ENCODE measurements at places on chromosomes 5 and 9.
A peak's percentile ranks its signal among the peaks of the same experiment; 100 is the strongest.

DNA sequence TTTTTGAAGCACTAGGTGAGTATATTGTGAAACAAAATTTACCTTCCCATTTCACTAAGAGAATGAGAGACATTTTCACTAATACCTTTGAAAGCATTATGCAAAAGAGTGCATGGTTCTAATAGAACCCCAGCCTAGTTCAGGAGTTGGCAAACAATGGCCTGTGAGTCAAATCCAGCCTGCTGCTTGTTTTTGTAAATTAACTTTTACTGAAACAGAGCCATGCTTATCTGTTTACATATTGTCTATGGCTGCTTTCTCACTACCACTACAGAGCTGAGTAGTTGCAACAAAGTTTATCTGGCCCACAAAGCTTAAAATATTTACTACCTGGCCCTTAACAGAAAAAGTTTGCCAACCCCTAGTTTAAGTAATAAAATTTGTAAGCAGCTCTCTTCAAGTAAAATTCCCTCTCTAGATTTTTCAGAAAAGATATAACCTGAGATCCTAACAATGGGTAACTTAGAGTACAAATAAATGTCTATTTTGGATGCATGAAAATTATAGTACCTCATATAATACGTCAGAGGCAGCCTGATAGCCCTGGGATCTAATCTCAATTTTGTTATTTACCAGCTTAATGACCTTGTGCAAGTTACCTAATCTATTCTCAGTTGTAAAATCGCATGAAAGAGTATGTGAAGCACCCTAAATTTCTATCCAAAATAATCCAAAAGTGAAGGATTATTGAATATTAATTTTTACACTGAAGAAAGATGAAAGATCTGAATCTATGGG, 50.7 kb upstream of the ARL15 start:
- DNase-seq, result no peak

GRCh38 chr9:95938724-95939123, 63.2 kb downstream of the ERCC6L2 start:
- no peak for DNase-seq

- DNase-seq, result no peak
Measured at GRCh38 chr5:168661593-168662485, 82.7 kb upstream of the PANK3 start.

DNA sequence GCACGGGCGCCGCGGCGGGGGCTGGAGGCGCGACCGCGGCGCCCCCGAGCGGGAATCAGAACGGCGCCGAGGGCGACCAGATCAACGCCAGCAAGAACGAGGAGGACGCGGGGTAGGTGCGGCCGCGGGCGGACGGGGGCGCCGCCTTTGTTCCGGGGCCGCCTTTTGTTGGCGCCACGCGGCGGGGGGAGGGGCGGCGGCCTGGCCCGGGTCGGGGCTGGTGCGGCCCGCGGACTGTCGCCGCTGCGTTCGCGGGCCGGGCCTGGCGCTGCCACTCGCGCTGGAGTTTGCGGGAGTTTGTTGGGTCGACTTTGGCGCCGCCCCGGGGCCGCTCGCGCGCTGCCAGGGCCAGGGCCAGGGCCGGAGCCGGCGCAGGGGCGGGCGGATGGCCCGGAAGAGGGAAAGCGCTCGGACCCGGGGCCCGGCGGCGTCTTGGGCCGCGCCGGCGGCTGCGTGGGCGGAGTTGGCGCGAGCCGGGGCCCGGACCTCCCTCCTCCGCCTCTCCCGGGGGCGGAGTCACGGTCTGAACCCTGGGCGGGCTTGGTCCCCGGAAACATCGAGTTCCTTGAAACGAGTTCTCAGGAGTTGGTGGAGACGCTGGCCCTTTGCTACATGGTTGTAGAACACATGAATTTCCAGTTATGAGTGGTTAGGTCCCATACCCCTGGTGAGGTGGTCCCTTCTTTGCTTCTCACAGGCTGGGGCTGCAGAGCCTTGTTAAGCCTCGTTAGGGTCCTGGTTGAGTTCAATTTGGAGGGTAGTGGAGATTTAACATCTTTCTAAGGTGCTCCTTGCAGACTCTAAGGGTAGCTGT, 809 bp downstream of the HNRNPAB start:
- DNase-seq, result no peak

- DNase-seq, result peak; percentile 99
Measured at GRCh38 chr9:115591584-115591984, 473.6 kb upstream of the TNC start.

DNA sequence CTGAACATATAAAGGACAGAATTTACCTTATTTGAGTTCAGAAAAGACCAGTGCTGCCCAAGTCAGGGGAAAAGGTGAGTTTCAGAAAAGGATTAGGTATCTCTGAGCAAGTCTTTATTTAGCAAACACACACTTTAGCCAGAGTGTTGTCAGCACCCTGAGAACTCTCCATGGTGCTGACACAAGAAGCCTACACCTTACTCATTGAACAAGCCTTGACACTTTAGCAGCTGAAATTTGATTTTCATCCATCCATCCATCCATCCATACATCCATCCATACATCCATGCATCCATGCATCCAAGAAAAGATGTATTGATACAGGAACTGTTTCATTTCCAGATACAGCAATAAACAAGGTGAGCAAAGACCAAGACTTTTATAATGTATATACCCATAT, 311.2 kb downstream of the TRIM32 start:
- no peak for DNase-seq

- no peak for DNase-seq
Measured at GRCh38 chr5:905139-905642, 12.5 kb downstream of the TRIP13 start.

DNA sequence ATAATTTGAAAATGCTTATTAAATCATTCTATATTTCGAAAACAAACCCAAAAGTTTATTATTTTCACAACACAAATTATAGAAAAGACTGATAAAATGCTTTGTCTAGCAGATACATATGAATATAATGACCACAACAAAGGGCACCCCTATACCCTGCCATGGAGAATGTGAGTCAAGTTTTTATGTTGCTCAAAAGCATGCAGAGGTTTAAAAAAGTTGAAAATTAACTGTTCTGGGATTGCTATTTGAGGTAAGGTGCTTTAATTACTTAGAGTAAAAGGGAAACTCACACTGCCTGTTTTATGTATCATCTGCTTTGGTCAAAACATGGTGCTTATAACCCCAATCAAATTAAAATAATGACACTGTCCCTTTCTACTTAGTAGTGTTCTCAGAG, 41.0 kb downstream of the MLANA start:
- no peak for DNase-seq

GRCh38 chr9:109383947-109384346, 63.1 kb upstream of the EPB41L4B start:
- no peak for DNase-seq

GRCh38 chr9:118262191-118262590, 558.0 kb downstream of the TLR4 start:
- DNase-seq, result no peak

GRCh38 chr9:78590068-78590467, 293.1 kb downstream of the PSAT1 start:
- DNase-seq, result no peak

DNA sequence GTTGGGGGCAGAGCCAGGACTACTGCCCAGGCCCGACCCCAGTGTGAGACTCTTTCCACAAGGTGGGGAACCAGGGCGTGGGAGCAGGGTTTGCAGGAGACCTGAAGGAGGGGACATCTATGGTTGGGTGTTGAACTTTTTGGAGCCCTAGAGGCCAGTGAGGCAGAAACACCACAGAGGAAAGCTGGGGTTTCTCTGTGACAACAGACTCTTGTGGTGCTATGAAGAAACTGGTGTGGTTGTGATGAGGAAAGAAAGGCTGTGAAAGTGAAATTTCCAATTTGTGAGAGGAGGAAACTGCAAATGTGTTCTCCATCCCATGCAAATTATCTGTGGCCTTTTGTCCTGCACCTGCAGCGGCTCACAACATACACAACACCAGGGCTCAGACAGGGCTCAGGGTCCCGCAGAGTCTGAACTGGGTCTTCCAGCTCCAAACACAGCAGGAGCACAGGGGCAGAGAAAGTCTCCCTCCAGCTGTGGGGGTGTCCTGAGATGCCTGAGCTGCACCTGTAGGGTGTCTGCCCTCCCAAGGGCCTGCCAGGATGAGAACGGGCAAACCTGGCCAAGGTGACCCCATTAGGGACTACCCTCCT, 51.4 kb upstream of the GRHPR start:
- no peak for DNase-seq

GRCh38 chr5:169279125-169279524, 21.8 kb downstream of the SLIT3 start:
- DNase-seq, result no peak

GRCh38 chr9:69089491-69089890, 53.9 kb downstream of the FXN start:
- DNase-seq, result no peak

DNA sequence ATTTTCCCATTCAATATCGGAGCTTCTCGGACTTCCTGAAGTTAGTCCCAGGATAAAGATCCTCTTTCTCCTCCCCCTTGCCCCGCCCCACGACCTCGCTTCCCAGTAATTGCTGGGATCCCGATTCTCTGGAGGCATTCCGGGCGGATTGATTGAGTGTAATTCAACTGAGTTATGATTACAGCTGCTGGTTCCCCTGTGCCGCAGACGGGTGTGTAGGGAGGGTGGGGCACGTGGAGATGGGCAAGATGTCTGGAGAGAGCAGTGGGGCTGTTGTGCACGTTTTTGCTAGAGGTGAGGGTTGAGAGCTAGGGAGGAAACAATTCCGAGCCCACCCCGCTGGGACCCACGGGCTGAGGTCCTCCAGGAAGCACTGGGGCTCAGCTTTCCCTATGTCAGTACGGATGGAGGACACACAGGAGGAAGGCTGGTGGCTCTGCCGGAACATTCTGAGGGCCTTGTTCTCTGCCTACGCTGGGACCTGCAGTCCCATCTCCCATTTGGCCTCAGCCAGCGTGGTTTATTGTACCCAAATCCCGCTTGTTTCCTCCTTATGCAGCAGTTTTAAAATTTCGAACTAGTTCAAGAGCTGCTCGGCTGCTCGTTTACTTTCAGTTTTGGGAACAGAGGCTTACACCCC, 2.4 kb upstream of the DMRT2 start:
- DNase-seq, result no peak

GRCh38 chr9:96137671-96138429, 164.1 kb downstream of the HSD17B3 start:
- DNase-seq, result no peak

- DNase-seq, result peak; percentile 99
Measured at GRCh38 chr5:142644640-142645361, 41.1 kb downstream of the FGF1 start.

GRCh38 chr5:6105320-6105719, 273.0 kb downstream of the MED10 start:
- no peak for DNase-seq

- no peak for DNase-seq
Measured at GRCh38 chr5:175131432-175131831, 312.6 kb downstream of the DRD1 start.

GRCh38 chr5:106894964-106895363, 775.8 kb downstream of the EFNA5 start:
- DNase-seq, result no peak

- DNase-seq, result no peak
Measured at GRCh38 chr9:136762915-136763648, 1.2 kb downstream of the LCN15 start.

DNA sequence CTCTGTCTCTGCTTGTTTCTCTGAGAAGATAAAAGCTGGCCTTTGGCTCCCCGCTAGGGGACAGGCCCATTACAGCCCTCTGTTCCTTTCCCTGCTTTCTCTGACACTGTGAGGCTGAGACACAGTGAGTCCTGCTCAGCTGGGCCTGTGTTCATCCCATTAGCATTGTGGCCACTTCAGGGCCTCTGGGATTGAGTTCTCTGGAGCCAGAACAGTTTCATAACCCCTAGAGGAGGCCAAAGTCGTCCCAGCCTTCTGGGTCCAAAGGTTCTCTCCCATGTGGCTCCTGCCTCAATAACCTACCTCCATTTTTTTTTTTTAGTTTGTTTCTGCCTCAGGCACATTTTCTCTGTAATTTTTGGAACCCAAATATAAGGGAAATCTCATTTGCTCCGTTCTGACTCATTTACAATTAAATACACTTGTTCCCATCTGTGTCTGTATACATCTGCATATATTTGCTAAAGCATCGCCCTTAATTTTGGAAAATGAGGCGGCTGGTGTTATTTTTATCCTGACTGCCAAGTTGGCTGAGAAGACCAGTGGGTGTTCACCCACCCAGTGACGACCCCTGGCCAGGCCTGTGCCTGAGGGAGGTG, 27.3 kb upstream of the CTNNA1 start:
- no peak for DNase-seq

GRCh38 chr5:15897656-15898055, 281.9 kb downstream of the MARCHF11 start:
- DNase-seq, result no peak

GRCh38 chr9:20065796-20066700, 277.2 kb upstream of the SLC24A2 start:
- no peak for DNase-seq

DNA sequence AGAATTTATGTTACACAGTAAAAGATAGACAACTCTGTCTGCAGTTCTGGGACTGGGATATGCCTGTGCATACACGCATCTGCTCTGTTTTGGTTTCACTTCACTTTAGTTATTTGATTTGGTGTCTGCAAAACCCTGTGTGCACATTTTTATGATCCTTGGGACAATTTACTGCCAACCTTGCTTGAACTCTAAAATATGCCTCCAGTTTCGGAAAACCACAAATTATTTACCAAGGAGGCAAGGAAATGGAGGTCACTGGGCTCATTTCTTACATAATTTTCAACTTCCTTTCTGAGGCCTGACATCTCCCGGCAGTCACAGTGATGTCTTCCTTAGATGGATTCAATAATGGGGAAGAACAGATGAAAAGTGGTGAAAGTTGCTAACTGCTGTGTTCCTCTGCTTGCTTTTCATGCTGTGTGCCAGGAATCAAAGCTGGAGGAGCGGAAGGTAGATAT, 61.2 kb upstream of the TAF11L2 start:
- no peak for DNase-seq

- no peak for DNase-seq
Measured at GRCh38 chr9:68500457-68501381, 40.0 kb downstream of the TMEM252 start.

GRCh38 chr5:5572976-5573797, 150.7 kb downstream of the ICE1 start:
- no peak for DNase-seq

DNA sequence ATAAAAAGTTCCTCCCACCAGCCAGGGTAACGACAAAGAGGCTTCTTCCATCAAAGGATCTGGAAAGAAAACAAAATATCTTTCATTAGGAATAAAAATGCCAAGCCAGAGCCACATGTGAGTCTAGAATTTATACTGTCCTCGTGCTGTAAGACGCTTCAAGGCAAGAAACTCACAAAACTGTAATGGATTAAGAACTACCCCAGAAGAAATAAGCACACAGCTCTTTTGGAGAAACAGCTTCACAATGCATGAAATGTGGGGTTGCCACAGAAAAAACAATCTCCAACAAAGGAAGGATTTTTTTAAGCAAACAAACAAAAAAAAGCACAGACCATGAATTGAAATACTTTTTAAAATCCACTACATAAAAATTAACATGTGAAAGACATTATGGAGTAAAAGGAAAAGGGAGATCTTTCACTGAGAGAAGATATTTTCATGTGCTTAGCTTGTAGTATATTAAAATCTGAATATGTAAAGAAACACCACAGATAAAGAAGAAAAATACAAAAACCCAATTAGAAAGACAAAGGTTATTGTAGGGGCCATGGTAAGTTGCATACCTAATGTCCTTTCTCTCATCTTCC, 140.5 kb upstream of the NFIL3 start:
- no peak for DNase-seq
